Left cardiac atrium (tissue), 4 donors: ENCODE measurements at places on chromosomes 3 and 15.

- DNase-seq: no peak
Observed at GRCh38 chr3:65836047-65836446, 202.7 kb downstream of the MAGI1 start.

DNA sequence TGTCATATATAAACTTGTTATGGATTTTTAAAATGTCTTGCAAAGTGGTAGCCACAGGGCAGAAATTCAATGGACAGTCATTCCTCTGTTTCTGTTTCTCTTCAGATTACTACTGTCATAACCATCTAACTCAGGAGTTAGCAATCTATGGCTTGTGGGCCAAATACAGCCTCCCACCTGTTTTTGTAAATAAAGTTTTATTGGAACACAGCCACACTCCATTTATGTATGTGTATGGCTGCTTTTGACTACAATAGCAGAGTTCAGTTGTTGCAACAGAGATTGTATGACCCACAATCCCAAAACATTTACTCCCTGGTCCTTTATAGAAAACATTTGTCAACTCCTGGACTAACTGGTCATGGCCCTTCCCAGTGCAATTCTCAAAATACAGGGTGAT lies 20.0 kb downstream of the SLC27A2 start:
- no peak for DNase-seq

DNA sequence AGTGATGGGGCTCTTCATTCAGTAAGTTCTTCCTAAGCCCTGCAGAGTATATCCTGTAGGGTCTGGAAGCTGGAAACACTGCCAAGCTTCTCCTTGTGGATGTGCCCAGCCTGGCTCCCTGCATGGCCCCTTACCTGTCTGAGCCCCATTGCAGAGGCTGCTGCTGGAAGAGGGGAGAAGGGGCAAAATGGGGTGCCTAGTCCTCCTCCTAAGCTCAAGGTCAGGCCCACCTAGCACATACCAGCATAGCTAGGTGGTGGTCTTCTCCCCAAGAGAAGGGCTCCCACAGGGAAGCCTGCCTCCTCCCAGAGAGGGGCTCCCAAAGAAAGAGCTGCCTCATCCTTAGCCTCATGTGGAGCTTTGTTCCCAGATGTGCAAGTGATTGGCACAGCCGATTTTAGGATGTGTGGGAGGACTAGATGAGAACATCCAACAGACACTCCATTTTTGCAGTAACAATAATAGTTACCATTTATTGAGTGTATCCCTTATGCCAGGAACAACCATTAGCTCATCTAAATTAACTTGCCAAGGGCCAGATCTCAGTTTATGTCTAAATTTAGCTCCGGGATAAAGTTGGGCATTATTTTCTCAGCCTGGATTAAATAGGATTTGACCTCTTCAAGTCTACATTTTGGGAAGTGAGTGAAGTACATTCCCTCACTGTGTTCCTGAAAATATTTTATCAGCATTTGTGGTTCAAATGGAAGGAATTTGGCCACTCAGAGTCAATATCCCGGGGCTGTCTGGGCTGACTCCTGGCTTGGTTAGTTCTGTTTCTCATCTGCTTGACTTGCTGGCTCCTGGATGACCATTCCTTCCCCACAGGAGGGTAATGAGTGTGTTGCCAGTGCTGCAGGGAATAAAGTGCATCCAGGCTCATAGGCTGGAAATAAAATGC lies 291.1 kb upstream of the ROPN1 start:
- DNase-seq: no peak

DNA sequence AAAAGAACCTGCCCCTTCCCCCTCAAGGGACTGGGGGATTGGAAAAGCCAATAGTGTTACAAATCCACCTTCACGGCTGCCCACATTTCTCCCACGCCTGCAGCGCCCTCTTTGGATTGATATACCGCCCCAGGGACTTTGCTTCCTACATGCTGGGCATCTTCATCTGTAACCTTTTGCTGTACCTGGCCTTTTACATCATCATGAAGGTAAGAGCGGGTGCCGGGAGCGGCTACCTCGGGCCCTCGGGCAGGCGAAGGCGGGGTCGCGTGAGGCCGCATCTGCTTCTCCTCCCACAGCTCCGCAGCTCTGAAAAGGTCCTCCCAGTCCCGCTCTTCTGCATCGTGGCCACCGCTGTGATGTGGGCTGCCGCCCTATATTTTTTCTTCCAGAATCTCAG lies 73.1 kb downstream of the USF3 start:
- DNase-seq: no peak

DNA sequence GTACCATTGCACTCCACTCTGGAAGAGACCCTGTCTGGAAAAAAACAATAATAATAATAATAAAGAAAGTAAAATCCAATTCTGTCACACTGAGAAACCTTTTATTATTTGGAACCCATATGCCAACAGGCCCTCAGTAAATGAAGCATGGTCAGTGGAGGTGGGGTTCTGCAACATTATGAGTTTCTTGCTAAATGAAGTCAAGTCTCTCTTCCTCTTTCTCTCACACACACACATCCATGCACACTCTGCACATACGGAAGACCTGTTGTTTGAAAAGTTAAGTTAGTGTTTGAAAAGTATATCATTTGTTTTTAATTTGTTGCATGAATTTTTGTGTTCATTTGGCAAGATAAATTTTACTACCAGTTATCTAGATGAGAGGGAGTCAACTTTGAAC lies 27.8 kb downstream of the GAP43 start:
- DNase-seq: no peak
